Esophagus muscularis mucosa (tissue), 4 donors: ENCODE measurements at places on chromosomes 4 and X. TPM values are rescaled to one million over a fixed set of nuclear protein-coding genes. Genes with fewer than 3 reads are reported as not detected.

The TLR10 gene
- not detected for total RNA-seq

The APBB2 gene
- total RNA-seq: 68.1 TPM

The SORCS2 gene
- total RNA-seq: 5.0 TPM

The GPM6B gene
- 57.2 TPM for total RNA-seq

The SRPK3 gene
- total RNA-seq: 0.99 TPM

The TECRL gene
- not detected for total RNA-seq

The SLC6A14 gene
- not detected for total RNA-seq

DNA sequence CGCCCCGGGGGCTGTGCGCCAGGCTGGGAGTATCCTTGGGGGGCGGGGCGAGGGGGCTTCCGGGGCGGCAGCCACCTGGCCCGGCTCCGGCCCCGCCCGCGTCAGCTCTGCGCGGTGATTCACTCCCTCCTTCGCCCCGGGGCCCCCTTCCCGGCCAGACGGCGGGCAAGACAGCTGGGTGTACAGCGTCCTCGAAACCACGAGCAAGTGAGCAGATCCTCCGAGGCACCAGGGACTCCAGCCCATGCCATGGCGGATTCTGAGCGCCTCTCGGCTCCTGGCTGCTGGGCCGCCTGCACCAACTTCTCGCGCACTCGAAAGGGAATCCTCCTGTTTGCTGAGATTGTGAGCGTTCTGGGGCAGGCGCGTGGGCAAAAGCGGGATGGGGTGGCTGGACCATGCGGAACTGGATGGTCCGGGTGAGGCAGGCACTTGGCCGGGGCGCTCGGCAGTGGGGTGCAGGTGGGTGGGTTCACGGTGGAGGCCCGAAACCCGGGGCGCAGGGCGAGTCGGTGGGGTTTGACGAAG lies at the start of gene PLP2:
Gene PLP2 (plus strand): TSS at position 147 of the 528 bp plus-strand sequence. CDS start 103 bp downstream, at position 250.
- H3K4me1 ChIP-seq: peaks cover 34% of the 10 kb centered on the region
- H3K27me3 ChIP-seq: no peaks in the 10 kb centered on the region
- no peak for DNase-seq

GRCh38 chrX:149846789-149847188 lies 34.2 kb upstream of the MAGEA8 start:
- DNase-seq: no peak
- H3K4me3 ChIP-seq: no peak overlapping the region
- H3K27me3 ChIP-seq: no peaks in the 10 kb centered on the region
- no peaks in the 10 kb centered on the region for H3K36me3 ChIP-seq
- no peak overlapping the region for H3K27ac ChIP-seq

DNA sequence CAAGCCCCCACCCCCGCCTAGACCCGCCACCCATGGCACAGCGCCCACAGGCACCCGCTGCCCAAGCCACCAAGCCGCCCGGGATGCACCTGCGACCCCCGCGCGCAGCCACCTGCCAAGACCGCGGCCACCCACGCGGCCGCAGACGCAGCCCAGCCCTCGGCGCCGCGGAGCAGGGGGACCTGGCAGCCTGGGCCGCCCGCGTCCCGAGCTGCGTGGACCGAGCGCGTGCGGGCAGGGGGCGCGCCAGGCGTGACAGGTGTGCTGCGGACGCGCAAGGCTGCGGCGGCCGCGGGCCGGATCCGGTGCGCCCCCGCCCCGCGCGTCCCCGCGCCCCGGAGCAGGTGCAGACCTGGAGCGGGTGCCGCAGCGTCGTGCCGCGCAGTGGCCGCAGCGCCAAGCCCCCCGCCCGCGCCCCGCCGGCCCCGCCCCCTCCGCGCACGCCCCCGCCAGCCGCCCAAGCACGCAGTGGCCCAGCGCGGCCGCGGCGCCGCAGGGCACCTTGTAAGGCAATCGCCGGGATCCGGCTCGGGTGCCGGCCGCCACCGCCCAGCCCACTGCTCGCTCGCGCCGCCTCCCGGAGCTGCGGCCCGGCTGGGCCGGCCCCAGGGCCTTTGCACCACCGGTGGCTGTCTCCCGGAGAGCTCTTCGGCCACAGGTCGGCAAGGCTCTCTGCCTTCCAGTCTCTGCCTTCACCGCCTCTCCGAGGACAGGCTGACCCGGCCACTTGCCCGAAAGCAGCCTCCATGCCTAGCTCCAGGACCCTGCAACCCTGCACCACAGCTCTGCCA lies at the start of gene PNCK:
Gene PNCK (minus strand): TSS at position 386 of the 791 bp plus-strand sequence. CDS start 737 bp downstream, outside the sequence.
- no peak for DNase-seq

DNA sequence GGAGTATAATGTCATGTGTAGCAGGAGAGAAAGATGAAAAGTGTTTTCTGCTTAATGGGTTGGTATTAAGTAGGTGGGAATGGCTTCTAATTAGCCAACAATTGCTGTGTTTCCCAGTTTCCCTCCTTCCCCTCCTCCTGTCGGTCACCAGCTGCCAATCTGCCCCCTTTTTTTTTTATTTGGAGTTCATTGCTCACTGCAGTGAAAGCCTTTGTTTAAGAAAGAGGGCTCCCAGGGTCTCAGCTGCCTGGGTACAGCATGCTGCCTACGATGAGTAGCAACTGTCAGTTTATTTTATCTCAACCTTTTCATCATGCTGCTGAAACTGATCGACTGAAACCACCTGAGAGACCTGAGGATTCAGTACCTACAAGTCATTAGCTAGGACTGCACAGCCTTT lies 149.0 kb downstream of the POU4F2 start:
- no peaks in the 10 kb centered on the region for H3K36me3 ChIP-seq
- no peak for DNase-seq
- H3K4me3 ChIP-seq: no peak overlapping the region
- H3K27me3 ChIP-seq: no peaks in the 10 kb centered on the region
